Liver (tissue), 10 donors: ENCODE measurements at places on chromosomes 11 and 22. TPM values are rescaled to one million over a fixed set of nuclear protein-coding genes. Genes with fewer than 3 reads are reported as not detected.

- H3K36me3 ChIP-seq: no peaks in the 10 kb centered on the region
- H3K4me3 ChIP-seq: no peak within 1 kb of the TSS
- peak within 1 kb of the TSS; percentile 56 for H3K27ac ChIP-seq
- peaks cover 59% of the 10 kb centered on the region for H3K4me1 ChIP-seq
Measured at GRCh38 chr22:24427500-24428164, at the start of gene ADORA2A. Gene ADORA2A, plus strand, starts transcription at chr22:24427599. Its CDS starts 5,806 bp downstream, at chr22:24433405.

DNA sequence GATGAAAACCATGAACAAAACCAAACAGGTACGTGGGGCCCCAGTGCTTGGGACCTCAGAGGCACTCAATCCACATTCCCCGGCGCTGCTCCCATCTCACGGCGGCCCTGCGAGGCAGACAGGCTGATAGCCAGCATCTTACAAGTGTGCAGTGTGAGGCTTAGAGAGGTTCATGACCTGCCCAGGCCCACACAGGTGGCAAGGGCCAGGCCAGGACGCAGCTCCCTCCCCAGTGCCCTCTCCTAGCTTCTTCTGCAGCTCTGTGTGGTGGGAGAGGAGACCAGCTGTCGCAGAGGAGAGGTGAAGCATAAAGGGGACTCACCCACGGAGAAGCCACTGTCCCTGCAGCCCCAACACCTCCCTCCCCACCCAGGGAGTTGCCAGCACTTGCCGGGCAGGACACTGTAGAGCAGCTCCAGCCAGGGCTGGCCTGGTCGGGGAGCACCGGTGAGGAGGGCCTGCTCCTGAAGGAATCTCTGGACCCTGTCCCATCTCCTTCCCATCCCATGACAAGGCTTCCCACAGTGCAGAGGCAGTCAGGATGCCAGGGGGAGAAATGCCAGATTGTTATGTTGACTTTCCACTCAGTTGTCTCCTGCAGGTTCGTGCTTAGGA, 92.4 kb upstream of the TMEM45B start:
- H3K36me3 ChIP-seq: no peaks in the 10 kb centered on the region
- H3K27me3 ChIP-seq: no peaks in the 10 kb centered on the region
- no peak overlapping the region for H3K4me3 ChIP-seq
- H3K4me1 ChIP-seq: no peaks in the 10 kb centered on the region
- no peak for DNase-seq
- no peak overlapping the region for H3K27ac ChIP-seq

GRCh38 chr22:42920101-42920820, 63.2 kb upstream of the ARFGAP3 start:
- DNase-seq: no peak
- no peaks in the 10 kb centered on the region for H3K27me3 ChIP-seq
- peaks cover 4% of the 10 kb centered on the region for H3K4me1 ChIP-seq
- no peaks in the 10 kb centered on the region for H3K36me3 ChIP-seq

- no peaks in the 10 kb centered on the region for H3K27me3 ChIP-seq
- no peak for DNase-seq
- no peaks in the 10 kb centered on the region for H3K4me1 ChIP-seq
- no peak overlapping the region for H3K27ac ChIP-seq
- no peaks in the 10 kb centered on the region for H3K36me3 ChIP-seq
- H3K4me3 ChIP-seq: no peak overlapping the region
Measured at GRCh38 chr11:85589373-85589772, 37.8 kb downstream of the DLG2 start.

GRCh38 chr11:44936951-44937543, 13.6 kb downstream of the TP53I11 start:
- no peaks in the 10 kb centered on the region for H3K27me3 ChIP-seq
- no peaks in the 10 kb centered on the region for H3K4me1 ChIP-seq

- no peaks in the 10 kb centered on the region for H3K36me3 ChIP-seq
- no peak for DNase-seq
- H3K4me1 ChIP-seq: peaks cover 7% of the 10 kb centered on the region
- no peak overlapping the region for H3K4me3 ChIP-seq
- H3K27me3 ChIP-seq: no peaks in the 10 kb centered on the region
Measured at GRCh38 chr11:15146271-15147003, 31.7 kb downstream of the INSC start.

- H3K27ac ChIP-seq: no peak overlapping the region
- no peak overlapping the region for H3K4me3 ChIP-seq
- H3K27me3 ChIP-seq: no peaks in the 10 kb centered on the region
- no peaks in the 10 kb centered on the region for H3K36me3 ChIP-seq
Measured at GRCh38 chr11:31824879-31825837, 14.0 kb upstream of the PAX6 start.

GRCh38 chr22:47107431-47107830, 345.0 kb downstream of the TBC1D22A start:
- no peaks in the 10 kb centered on the region for H3K27me3 ChIP-seq
- H3K4me1 ChIP-seq: no peaks in the 10 kb centered on the region
- peaks cover 3% of the 10 kb centered on the region for H3K36me3 ChIP-seq

- no peaks in the 10 kb centered on the region for H3K4me1 ChIP-seq
- no peak overlapping the region for H3K4me3 ChIP-seq
- DNase-seq: no peak
- H3K27ac ChIP-seq: no peak overlapping the region
- H3K27me3 ChIP-seq: no peaks in the 10 kb centered on the region
- no peaks in the 10 kb centered on the region for H3K36me3 ChIP-seq
Measured at GRCh38 chr11:120690406-120690805, 178.9 kb downstream of the GRIK4 start.

DNA sequence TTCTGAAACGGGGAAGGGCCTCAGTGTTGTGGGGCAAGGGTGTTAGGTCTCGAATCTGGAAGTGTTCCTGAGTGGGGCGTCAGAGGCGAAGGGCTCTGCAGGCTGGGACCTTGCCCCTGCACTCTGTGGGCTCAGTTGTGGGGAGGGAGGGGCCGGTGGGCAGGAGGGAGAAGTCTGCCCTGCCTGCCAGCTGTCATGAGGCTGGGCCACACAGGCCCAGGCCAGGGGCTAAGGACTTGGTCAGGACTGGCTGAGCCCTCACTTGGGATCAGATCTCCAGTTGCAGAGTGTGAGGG, at the start of gene CRACR2B:
Gene CRACR2B, plus strand, starts transcription at position 23 of the 296 bp plus-strand sequence. CDS start 689 bp downstream, outside the sequence.
- DNase-seq: no peak
- no peaks in the 10 kb centered on the region for H3K27me3 ChIP-seq
- H3K27ac ChIP-seq: peak within 1 kb of the TSS; percentile 16
- H3K4me1 ChIP-seq: peaks cover 57% of the 10 kb centered on the region
- no peaks in the 10 kb centered on the region for H3K36me3 ChIP-seq

Gene THAP12
- 21.9 TPM for total RNA-seq

Gene NXPE4
- not detected for total RNA-seq

Gene OR51E2
- not detected for total RNA-seq

Gene CFAP300
- not detected for total RNA-seq

Gene SLC22A25
- total RNA-seq: 28.4 TPM

Gene GLYAT
- total RNA-seq: 142 TPM

Gene SCN4B
- total RNA-seq: 0.67 TPM

Gene KDELR3
- 12.8 TPM for total RNA-seq
